ENCODE measurements at places on chromosomes 11 and 22.

DNA sequence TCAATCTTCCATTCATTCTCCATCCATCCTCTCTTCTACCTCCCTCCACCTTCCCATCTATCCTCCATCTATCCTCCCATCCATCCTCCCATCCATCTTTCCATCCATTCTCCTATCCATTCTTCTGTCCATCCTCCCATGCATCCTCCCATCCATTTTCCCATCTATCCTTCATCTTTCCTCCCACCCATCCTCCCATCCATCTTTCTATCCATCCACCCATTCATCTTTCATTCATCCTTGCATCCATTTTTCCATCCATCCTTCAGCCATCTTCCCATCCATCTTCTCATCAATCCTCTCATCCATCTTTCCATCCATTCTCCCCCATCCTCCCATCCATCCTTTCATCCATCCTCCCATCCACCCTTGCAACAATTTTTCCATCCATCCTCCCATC, 27.5 kb downstream of the IGLL1 start:
- DNase-seq: no peak

DNA sequence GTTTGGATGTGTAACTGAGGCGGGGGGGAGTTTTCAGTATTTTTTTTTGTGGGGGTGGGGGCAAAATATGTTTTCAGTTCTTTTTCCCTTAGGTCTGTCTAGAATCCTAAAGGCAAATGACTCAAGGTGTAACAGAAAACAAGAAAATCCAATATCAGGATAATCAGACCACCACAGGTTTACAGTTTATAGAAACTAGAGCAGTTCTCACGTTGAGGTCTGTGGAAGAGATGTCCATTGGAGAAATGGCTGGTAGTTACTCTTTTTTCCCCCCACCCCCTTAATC, 2.3 kb downstream of the MALAT1 start:
- DNase-seq: no peak

GRCh38 chr22:23115825-23116494, 25.8 kb downstream of the RSPH14 start:
- no peak for DNase-seq

GRCh38 chr11:133811850-133812685, 33.2 kb downstream of the SPATA19 start:
- DNase-seq: no peak

- no peak for DNase-seq
These were observed 154.4 kb downstream of the WNT11 start for GRCh38 chr11:76051937-76052336.

- peak; percentile 45 for DNase-seq
These were observed 16.4 kb upstream of the SCGB1A1 start for GRCh38 chr11:62402226-62402959.

GRCh38 chr11:82901922-82902485, 468 bp downstream of the DDIAS start:
- no peak for DNase-seq

GRCh38 chr22:47672526-47672925, 910.1 kb downstream of the TBC1D22A start:
- no peak for DNase-seq

DNA sequence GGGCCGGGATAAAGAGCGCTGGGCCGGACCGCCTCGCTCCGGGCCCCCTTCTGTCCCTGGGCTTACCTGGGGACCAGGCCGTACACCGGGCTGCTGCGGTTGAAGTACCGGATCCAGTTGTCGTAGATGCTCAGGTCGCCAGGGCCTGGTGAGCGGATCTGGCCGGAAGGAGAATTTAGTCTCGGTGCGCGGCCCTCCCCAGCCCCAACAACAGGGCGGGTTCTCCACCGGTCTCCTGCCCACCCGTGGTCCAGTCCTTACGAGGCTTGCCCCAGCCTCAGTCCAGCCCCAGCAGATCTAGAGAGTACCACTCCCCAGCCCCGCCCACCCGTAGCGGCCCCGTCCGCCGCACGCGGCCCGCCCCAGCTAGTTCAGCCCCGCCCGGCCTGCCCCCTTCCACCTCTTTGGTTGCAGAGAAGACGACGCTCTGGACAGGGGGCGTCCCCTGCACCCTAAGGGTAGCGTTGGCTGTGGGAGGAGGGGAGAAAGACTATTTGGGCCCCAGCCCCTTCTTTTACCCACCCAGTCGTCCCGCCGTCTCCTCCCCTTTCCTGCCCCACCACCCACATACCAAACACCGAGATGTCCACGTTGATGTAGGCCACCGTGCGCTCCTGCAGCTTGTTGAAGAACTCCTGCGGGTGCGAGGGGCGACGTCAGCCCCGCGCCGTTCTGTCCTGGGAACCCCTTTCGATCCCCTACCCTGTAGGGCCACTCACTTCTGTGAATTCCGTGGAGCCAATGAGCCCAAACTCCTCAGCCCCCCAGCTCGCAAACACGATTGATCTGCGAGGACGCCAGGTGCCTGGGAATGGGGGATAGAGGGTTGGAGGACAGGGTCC, 6.8 kb downstream of the SAC3D1 start:
- DNase-seq: no peak

DNA sequence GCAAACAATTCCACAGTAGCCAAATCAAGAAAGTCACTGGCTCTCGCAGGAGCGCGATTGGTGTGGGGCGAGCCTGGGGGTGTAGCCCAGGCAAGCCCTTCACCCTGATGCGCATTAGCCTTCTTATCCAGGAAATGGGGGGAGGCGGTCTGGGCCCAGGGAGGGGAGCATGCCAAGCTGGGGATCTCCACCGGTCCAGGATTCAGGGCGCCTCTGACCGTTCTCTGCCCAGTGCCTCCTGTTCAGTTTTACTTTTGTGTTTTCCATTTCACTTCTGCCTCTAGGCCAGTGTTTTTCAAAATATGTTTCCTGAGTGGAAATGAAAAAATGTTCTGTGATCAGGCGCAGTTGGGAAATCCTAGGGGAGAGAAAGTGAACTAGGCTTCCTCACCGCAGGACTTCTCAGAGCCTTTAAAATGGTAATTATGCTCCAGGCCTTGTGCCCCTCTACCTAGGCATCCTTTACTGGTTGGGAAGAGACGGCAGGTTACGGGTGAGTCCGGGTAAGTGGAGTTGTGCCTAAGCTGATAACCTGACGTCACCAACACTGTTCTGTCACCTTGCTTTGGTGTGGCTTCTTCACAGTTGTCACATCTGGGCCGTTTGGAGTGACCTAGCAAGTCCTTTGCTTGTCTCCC, 18.4 kb downstream of the LRP5 start:
- DNase-seq: no peak

- DNase-seq: no peak
These were observed 119.8 kb downstream of the UVRAG start for GRCh38 chr11:75934851-75935250.

GRCh38 chr11:30573951-30574350, 12.2 kb downstream of the MPPED2 start:
- DNase-seq: no peak

DNA sequence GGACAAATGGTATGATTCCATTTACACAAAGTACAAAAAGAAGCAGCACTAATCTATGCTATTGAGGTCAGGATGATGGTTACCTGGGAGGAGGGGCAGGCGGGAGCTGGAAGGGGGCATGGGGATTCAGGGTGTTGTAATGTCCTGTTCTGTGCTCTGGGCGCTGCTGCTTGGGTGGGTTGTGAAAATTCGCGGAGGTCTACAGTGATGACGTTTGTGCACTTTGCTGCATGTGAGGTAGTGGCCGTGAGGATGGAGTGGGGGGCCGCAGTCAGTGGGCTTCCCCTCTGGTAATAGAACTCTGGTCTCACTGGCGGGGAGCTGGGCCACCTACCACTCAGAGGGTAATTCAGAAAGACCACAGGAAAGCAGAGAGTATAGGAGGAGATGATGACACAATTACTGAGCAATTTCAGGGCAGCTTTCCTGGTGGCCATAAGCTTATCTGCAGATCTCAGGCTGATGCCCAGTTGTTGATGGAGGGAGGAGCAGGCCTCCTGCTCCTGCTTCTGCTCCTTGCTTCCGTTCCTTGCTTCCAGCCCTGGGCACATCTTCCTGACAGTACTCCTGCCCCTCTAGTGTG, 121.5 kb downstream of the CEP164 start:
- DNase-seq: no peak

- no peak for DNase-seq
These were observed 80.2 kb downstream of the PRR5L start for GRCh38 chr11:36376009-36376887.

- no peak for DNase-seq
These were observed 976.3 kb upstream of the FAT3 start for GRCh38 chr11:91248199-91248807.

DNA sequence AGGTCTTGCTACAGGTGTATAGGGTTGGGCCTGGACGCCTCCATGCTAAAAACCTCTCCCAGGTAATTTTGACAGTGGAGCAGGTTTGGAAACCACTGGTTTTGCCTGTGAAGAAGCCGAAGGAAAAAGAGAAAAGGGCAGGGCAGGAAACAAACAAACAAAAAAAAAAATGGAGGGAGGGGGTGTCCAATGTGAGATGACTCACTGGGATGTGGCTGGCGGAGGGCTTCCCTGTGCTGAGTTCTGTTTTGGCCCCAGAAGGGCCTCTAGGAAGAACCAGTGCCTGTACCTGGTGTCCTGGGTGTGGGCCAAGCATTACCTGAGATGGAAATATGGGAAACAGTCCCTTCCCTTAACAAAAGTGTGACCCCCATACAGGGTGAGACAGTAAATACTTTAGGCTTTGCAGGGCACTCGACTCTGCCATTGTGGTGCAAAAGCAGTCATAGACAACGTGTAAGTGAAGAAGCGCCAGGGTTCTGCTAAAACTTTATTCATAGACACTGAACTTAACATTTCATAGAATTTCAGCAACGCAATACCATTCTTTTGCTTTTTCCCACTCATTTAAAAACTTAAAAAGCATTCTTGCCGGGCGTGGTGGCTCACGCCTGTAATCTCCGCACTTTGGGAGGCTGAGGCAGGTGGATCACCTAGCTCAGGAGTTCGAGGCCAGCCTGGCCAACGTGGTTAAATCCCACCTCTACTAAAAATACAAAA, 9.5 kb upstream of the DGKZ start:
- DNase-seq: no peak

- DNase-seq: no peak
These were observed 16.4 kb upstream of the MMP7 start for GRCh38 chr11:102546923-102547471.

DNA sequence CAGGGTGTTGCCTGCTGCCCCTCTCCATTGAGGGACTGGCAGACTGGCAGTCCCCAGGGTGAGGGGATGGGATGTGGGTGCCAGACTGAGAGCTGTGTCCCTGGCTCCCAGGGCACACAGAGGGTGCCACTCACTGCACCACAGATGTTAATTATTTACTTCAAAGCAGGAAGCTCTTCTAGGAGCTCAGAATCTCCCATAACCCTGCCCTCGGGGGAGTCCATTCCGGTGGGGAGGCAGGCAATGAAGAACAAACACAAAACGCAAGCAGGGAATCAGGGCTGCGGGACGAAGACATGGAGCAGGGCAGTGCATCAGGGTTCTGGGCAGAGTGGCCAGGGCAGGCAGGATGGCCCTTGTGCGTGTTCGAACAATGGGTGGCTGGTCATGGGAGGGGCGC, 24.4 kb upstream of the FLRT1 start:
- DNase-seq: no peak

DNA sequence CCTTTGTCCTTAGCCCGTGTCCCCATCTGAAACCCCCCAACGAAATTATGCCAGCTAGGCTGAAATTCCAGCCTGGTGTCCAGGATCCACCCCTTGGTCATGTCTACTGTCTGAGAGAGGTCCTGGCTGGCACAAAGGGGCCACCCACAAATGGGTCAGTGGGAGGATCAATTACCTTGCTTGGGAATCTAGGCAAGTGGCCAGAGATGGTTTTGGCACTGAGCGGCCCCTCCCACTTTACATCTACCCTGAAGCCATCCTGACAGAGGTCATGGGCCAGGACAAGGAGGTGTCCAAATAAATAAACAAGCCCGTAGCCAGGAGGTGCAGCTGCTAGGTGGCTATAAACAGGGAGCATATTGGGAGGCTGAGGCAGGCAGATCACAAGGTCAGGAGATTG, 311.5 kb downstream of the MN1 start:
- DNase-seq: no peak

DNA sequence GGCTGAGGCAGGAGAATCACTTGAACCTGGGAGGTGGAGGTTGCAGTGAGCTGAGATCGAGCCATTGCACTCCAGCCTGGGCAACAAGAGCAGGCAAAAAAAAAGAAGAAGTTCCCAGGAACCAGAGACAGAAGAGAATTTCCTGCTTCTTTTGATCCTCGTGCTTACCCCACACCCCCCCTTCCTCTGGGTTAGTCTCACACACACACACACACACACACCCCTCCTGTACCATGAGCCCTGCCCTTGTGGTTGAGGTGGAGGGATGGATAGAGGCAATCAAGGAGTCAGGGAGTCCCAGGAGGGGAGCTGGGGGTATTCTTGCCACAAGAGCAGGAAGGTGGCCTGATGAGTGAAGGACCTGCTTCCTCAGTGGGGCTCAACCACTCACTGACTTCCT, 4.1 kb upstream of the UBE2L6 start:
- DNase-seq: no peak

- DNase-seq: no peak
These were observed 54.8 kb upstream of the TIMP3 start for GRCh38 chr22:32746732-32747131.

DNA sequence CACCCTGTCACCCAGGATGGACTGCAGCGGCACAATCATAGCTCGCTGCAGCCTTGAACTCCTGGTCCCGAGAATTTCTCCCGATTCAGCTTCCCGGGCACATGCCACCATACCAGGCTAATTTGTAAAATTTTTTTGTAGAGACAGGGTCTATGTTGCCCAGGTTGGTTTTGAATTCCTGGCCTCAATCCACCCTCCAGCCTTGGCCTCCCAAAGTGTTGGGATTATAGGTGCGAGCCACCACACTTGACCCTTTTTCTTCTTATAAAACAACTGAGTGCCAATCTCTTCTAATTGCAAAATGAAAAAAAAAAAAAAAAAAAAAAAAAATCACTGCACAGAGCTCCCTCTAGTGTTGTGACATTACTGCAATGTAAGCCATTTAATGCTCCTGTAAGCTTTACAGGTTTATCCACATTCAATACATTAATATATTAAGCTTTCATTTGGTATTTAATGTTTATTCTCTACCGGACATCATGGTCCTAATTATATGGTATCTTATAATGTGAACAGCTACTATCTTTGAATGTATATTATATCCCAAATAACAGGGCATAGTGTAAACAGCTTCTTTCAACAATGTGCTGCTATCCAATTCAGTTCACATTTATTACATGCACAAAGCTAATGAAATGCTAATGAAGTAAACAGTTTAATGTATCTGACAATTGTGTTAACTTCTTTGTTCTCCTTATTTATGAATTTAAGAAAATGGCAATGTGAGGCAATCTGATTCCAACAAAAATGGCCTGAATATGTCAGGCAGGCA, 44.6 kb downstream of the COPB1 start:
- no peak for DNase-seq

DNA sequence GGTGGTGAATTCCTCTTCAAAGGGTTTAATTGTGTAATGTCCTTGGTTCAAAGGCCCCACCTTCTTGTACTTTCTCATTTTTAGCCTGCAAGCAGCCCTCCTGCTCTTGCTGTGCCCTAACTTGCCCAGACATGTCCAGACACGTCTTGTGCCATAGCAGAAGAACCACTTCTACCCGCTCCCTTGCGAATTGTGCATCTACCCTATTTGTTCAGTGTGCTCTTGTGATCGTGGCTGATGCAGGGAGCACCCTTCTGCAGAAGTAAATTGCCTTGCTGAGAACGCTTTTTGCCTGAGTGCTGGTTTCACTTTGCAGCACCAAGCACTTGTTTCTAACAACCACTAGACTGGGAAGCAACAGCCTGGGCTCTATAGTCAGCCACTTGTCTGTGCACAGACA, 249.4 kb downstream of the SBF2 start:
- no peak for DNase-seq

- no peak for DNase-seq
These were observed 95.4 kb downstream of the GRAMD1B start for GRCh38 chr11:123525511-123525918.

GRCh38 chr11:77602381-77603088, 12.8 kb downstream of the AQP11 start:
- no peak for DNase-seq

Data from activated T-helper 1 cell treated with anti-CD3 and anti-CD28 coated beads, Interleukin-12 subunit alpha, Interleukin-12 subunit beta, Interleukin-2, Interleukin-4 antibody, amounts not matched to agents 30 ng/mL and 10 ng/mL and 1 ng/mL, durations not matched to agents 14 hours and 24 hours and 36 hours (primary cell).